ENCODE measurements at places on chromosomes 6 and 20.

- no peak for DNase-seq
Measured at GRCh38 chr20:18589941-18590674, 2.3 kb downstream of the DTD1 start.

DNA sequence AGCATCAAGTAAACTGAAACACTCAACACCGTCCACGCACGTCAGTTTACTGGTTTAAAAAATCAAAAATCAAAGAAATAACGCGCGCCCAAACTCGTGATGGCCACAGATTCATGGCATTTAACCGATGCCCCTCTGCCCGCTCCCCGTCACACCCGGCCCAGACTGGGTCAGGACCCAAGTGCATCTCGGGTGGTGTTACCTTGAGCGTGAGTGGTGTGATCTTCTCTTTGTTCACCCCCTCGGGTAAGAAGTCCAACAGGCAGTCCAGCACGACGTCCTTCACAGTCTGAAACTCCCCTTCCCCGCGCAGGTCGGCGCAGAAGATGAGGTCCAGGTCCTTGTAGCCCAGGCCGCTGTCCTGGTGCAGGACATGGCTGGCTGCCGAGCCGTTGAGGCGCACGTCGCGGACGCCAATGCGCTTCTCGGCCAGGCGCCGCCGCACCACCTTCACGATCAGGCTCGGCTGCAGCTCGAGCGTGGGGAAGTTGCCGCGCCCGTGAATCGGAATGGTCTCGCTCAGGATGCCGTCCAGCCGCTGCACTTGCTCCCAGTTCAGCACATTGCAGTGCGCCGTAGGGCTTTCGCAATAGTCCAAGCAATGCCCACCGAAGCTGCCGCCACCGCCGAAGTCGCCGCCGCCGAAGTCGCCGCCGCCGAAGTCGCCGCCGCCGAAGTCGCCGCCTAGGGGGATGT is 945 bp downstream of the TENT5A start:
- DNase-seq = peak; percentile 3

DNA sequence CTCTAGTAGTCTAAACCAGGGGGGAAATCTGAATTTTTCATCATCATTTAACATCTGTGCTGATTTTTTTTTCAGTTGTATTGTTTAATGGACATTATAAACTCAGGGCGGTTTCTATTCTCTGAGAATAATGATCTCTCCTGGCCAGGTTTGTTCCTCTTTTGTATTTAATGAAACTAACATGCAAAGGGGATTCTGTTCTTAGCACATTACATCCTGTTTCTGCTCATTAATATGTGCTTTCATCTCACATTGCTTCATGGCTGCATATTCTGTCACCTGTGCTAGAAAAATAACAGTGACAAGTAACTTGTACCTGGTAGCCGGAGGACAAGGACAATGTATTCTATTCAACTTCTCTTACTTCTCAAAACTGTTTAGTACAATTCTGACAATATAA is 806 bp downstream of the HLA-DOB start:
- peak; percentile 81 for DNase-seq

DNA sequence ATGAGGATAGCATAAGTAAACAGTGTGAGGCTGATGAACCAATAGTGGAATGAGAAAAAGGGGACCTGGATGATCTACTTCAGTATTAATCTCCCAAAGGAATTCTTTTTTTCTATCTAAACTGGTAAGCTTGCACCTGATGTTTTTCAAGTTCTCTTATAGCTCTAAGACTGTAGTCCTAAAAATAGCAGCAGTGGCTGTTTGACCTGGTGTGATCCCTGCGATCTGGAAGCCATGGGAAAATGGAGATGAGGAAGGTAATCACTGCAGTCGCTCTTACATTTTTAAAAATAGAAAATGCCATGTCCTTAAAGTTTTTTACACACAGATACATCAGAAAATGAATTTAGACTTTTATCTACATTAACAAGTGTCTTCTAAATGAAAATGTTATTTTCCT is 926.4 kb upstream of the SLC35B3 start:
- DNase-seq = no peak

DNA sequence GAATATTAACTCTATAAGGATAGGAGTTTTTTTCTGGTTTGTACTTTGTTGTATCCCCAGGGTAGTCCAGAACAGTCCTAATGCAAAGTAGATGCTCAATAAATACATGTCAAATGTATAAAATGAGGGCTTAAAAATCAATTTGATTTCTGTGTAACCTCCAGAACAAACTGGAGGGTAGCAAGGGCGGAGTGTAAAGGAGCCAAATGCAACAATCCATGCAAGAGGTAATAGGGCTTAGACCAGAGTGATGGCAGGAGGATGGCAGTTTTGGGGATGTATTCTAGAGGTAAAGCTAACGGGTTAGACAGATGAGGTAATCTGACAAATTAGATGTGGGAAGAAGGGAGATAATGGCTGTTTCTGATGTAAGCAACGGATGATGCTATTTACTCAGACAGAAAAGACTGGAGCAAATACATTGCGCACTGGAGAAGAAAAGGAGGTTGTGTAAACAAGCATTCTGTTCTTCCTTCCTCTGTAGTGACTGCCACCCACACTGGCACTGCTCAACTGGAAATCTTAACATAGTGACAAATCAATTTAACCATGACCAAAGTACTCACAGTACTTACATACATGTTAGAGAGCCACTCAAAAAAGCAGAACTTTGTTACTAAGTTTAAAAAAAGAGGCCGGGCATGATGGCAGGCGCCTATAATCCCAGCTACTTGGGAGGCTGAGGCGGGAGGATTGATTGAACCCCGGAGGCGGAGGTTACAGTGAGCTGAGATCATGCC is 2.0 kb downstream of the ZNF318 start:
- DNase-seq = peak; percentile 73

- DNase-seq = no peak
Measured at GRCh38 chr6:21869085-21869771, 275.7 kb downstream of the SOX4 start.

- DNase-seq = no peak
Measured at GRCh38 chr6:95548188-95548786, 29.0 kb upstream of the MANEA start.

GRCh38 chr6:47420394-47421371 is 56.9 kb upstream of the CD2AP start:
- no peak for DNase-seq

- no peak for DNase-seq
Measured at GRCh38 chr6:36938536-36938935, 16.0 kb upstream of the PI16 start.

DNA sequence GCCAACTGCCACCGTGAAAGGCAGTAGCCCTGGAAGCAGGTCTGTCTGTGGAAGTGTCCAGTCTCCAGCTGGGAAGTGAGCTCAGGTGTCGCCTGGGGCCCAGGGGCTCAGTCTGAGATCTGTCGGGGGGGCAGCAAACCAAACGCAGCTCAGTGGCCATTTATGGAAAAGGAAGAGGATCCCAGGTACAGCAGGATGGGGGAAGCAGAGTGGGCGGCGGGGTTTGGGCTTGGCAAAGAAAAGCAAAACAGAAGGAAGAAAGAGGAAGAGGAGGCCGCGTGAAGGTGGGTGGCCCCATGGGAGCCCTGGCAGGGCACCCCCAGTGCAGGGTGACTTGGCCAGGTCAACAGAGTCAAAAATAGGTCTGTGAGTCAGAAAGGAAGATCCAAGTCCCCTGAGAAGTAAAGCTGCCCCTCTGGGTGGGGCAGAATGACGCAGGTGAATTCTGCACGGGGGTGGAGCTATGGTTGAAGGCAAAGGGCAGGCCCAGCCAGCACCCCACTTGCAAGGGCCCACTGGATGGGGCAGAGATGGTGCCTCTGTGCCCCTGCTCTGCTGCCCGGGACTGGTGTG is 5.3 kb downstream of the PXDC1 start:
- peak; percentile 72 for DNase-seq

- DNase-seq = no peak
Measured at GRCh38 chr6:89830170-89830809, 610 bp downstream of the CASP8AP2 start.

GRCh38 chr6:49524541-49524940 is 24.8 kb downstream of the GLYATL3 start:
- DNase-seq = no peak

DNA sequence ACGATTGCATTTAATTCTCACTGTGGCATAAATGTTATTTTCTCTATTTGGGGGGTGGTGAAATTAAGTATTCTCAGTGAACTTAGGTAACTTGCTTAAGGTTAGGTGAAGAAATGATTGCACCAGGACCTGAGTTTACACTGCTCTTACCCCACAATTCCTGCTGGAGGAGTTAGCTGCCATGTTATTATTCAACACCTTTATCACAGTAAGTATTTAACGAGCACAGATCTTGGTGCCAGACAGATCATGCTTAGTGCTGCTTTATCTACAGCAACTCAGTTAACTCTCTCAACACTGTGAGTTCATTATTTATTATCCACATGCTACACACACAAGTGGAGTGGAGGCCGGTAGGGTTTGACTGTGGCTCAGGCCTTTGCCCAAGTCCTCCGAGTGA is 249.7 kb downstream of the TMEM242 start:
- no peak for DNase-seq

DNA sequence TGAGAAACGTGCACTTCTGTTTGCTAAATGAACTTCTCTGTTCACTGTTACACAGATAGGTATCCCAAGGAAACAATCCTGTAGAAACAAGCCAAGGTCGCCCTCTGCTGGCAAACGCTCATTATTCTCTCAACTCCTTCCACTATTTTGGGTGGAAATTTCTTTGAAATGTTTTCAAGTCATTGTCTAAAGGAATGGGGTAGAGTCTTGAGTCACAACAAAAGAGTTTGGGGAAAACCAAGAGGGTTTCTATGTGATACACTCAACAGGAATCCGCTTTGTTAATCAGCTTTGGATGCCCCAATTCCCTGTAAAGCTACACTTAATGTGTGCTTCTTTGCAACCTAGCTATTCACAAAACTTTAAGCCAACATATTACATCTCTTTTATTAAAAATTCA is 4.6 kb upstream of the RAE1 start:
- DNase-seq = peak; percentile 41

DNA sequence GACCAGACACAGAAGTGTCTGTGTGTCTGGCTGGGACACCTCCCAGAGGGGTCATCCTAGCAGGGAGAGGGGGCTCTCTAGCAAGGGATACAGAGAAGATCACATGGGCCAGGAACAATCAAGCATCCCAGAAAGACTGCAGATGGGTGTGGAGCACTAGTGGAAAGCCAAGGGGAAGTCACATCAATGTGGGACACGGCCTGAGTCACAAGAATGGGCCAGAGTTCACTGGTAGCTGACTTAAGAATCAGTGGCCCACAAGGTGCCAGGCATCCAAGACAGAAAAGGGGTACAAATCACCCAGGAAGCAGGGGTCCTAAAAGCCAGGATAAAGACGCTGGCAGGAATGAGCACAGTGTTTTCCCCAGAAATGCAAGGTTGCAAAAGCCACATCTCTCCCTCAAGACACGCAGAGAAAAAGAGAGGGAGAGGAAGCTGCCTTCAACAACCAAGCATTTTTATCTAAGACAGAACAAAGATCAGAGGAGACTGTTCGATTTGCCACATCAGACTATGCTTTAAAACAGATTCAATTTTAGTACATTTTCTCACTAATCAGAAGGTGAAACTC is 113.6 kb upstream of the DST start:
- no peak for DNase-seq

DNA sequence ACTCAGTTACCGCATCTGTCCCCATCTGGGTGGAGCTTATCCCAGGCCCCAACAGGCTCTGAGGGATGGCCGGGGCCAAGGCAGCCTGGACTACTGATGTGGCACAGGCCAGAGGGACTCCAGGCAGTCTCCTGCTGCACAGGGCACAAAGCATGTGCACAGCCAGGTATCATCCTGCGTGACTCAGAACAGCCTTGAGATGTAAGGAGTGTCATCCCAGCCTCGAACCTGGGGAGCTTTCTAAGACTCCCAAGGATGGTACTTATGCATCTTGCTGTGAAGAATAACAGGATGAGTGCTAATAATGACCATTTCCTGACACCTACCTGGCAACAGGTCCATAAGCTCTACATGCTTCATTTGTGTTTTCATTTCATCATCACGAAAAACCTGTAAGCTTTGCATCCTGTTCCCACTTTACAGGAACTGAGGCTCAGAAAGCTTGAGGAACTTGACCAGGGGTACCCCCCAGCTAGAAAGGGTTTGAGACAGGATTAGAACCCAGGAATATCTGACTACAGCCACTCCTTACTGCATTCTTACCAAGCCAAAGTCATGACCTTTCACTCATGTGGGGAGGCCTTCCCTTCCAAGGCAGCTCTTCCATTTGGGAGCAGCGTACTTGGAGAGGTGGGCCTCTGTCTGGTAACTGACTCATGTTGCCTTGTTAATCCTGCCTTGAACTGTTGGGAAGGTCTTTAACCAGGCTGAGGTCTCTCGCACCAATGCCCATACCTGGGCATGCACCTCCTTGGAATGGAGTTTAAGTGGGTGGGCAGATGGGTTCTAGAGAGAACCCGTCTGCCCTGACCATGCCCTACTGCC is 1.9 kb downstream of the TRIB3 start:
- no peak for DNase-seq

GRCh38 chr20:50724851-50725723 is 6.3 kb upstream of the PARD6B start:
- DNase-seq = no peak

GRCh38 chr20:881051-881782 is 34.9 kb downstream of the ANGPT4 start:
- DNase-seq = no peak

DNA sequence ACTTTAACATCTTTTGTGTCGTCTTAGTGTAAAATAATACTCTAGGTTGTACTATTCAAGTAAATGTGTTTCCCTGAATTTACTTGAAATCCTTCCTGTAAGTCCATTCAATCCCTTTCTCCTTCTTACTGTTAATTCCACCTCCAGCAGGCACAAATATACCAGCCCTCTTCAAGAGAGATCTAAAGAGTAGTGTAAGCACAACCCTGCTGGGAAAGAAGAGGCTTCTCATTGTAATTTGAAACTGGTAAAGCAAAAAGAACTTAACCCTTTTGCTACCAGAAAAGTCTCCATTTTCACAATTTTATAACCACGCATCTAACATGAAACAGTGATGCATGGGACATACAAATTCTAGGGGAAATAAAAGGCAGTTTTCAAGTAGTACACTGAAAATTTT is at the start of gene BMP5:
TSS of gene BMP5 (minus strand) at position 191 of the 400 bp plus-strand sequence. CDS start 725 bp downstream, outside the sequence.
- DNase-seq = no peak

DNA sequence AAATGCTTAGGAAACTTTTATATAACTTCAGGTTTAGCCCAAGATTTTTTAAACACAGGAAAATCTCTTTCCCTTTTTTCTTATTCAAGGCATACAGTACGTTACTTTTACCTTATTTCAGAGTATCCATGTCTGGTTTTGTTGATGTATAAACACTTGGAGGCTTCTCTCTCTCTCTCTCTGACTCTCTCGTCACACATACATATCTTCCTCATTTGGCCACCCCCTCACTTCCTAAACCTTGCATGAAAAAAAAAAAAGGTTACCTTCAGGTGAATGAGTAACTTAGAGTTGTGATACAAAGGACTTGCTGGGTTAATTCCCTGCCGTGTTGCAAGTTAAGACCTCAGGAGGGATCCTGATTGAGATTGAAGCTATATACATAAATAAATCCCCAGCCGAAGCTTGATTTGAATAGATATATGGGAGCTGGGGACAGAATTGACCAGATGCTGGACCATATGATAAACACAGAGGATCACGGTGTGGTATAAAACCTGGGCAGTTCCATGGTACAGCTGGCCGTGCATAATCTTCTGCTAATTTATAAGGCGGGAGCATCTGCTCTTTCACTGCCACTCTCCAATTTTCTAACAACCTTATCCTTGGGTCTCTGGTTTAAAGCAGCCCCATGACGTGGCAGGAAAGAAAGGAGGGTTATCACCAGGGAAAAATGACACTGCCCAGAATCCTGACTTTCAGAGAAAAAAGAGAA is 55.1 kb upstream of the IL20RA start:
- peak; percentile 21 for DNase-seq

GRCh38 chr6:106731144-106731842 is 101.9 kb downstream of the QRSL1 start:
- DNase-seq = no peak
